ENCODE measurements at places on chromosomes 16 and 17.

- DNase-seq: no peak
These were observed 14.3 kb upstream of the GINS3 start for GRCh38 chr16:58377932-58378331.

- no peak for DNase-seq
These were observed 147.4 kb upstream of the TBX2 start for GRCh38 chr17:61251939-61252865.

GRCh38 chr16:29232811-29233704, 173.5 kb downstream of the NPIPB11 start:
- DNase-seq: no peak

- no peak for DNase-seq
These were observed 11.2 kb upstream of the GFOD2 start for GRCh38 chr16:67730326-67730725.

DNA sequence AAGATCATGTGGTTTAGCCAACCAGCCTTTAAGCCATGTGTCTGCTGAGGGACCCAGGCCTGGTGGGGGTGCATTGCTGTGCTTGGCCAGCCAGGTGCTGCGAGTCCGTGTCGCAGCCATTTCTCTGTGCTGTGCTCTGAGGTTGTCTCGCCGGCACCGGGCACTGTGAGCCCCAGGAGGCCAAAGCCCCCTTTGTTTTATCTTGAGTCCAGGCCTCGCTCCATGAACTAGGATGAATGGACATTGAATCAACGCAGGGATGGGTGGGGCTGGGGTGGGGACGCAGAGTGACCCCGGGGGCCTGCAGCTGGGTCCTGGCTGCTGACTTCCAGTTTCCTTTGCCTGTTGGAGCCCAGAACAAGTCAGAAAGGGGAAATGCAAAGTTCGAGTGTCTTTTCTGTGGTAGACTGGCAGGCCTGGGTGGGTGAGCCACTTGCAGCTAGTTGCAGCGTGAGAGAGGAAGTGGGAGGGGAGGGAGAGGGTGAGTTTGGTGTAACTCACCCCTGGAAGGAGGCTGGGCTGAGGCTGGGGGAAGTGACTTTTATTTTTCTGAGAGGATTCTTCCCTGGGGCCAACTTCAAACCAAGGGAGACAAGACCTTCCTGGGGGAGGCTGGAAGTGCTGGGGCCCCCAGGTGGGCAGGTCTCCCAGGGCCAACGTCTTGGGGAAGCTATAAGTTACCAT, 324.7 kb downstream of the SEC14L1 start:
- peak; percentile 90 for DNase-seq

GRCh38 chr16:87723226-87723623, 42.6 kb downstream of the KLHDC4 start:
- no peak for DNase-seq

DNA sequence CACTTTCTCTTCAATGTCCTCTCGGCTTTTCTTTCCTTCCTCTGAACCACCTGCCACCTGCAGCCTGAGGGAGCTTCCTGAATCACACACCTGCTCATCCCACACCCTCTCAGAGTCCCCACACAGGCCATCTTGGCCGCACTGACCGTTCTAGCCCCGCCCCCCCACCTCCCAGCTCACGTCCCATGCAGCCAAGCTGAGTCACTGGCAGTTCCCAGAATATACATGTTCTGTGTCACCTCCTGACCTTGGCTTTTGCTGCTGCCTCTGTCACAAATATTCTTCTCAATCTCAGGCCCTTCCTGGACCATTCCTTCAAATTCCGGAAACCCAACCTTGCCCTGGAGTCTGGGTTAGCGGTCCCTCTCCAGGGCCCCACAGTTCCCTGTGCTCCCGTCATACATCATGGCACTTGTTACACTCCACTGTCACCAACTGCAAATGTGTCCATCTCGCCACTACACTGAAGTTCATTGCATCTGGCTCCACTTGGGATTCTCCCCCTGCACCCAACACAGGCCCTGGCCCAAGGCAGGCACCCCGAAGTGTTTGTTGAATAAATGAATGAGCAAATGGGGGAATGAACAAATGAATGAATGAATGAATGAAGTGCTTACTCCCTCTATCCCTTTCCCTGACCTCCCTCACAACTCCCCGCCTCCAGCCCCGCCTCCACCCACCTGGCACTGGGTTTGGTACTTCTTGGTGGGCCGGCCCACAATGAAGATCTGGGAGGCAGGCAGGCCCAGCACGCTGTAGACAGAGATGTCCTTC, 12.8 kb downstream of the PIMREG start:
- DNase-seq: peak; percentile 72

- peak; percentile 75 for DNase-seq
These were observed 38.4 kb upstream of the CSNK2A2 start for GRCh38 chr16:58236231-58236690.

- no peak for DNase-seq
These were observed 12.4 kb downstream of the LUC7L3 start for GRCh38 chr17:50731575-50732460.

DNA sequence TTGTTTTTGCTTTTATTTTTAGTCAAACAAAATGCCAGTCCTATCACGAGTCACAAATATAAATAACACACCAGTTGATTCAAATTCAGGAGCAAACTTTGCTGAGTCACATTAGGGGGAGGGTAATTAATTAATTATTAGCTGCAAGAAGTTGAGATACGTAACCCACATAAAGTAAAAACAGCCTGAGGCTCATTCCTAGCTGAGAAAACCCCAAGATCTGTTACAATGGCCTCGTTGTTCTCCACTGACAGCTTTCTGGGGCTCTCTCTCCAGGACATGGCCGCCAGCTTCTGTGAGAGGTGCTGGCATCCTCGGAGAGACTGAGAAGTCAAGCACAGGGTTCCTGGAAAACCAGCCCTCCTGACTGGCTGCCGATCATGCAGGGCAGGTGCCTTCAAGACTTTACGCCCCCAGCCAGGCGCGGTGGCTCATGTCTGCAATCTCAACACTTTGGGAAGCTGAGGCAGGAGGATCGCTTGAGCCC, 11.1 kb downstream of the RAB40B start:
- DNase-seq: no peak

GRCh38 chr17:9285602-9286427, 264.5 kb downstream of the NTN1 start:
- no peak for DNase-seq

- no peak for DNase-seq
These were observed 6.5 kb downstream of the SLC6A4 start for GRCh38 chr17:30229012-30229411.

GRCh38 chr16:80058214-80058613, 457.7 kb upstream of the MAF start:
- DNase-seq: no peak

DNA sequence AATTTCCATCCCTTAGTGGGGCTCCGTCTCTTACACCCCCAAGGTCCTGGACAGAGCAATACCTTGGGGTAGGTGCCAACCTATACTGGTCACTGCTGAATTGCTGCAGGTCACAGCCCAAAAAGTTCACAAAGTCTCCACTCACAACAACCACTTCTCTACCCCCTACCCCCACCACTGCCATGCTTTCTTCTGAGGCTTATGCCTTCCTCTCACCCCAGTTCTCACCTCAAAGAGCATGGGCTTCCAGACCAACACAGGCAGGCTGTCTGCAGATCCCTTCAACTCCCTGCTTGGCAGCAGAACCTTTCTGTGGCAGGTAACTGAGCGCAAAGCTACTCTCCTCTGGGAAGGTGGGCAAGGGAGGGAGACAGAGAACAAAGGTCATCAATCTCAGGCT, 35.5 kb downstream of the C16orf78 start:
- DNase-seq: no peak
